ENCODE measurements at places on chromosomes 4 and X.

DNA sequence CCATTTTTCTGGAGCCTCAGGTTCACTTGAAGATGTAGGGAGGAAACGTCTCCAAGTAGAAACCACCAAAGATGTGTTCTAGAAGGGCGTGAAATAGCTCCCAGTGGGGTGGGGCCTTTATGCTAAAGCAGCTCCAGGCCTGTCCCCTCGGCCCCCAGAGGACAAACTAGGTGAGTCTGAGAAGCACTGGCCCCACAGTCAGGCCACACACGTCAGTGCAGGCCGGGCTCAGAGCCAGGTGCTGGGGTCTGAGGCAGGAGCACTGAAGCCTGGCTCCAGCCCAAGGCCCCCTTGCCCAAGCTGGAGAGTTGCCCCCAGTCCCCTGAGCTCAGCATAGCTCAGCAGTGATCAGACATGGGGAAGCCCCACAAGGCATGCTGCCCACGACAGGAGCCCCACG, 95.4 kb upstream of the PSAPL1 start:
- DNase-seq = no peak

DNA sequence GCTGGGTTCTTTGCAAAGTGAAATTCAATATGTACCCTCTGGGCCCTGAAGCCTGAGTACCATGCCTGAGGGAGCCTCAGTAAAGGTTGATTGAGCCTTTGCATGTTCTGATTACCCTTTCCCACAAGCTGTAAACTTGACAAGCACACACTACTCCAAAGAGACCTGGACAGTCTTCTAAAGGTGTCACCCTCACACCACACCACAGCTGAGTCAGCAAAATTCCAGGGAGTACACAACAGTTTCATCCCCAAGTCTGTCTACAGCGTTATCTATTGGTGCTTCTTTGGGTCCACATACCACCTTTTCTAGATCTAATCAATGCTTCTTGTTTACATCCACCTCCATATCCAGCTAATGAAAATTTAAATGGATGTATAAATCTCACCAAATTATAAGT, 180.8 kb downstream of the AMELX start:
- no peak for DNase-seq

DNA sequence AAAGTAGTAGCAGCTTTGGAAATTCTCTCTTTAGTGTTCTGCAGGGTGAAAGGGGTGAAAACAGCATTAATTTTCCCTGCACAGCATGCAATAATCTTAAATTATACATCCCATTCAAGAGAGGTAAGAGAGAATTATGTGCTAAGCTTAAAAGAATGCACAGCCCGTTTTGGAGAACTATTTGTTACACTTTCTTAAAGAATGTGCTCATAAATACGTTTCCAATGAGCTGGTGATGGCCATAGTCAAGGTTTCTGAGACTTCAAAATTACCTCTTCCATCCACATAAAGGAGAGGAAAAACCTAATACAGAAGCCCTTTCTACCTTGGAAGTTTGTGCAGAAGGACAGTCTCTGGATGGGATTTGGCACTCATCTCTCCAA, 766.7 kb upstream of the TENM3 start:
- no peak for DNase-seq

GRCh38 chr4:173367946-173368345, 2.8 kb upstream of the SAP30 start:
- DNase-seq = no peak

GRCh38 chrX:8201896-8202331, 30.8 kb upstream of the VCX2 start:
- no peak for DNase-seq

DNA sequence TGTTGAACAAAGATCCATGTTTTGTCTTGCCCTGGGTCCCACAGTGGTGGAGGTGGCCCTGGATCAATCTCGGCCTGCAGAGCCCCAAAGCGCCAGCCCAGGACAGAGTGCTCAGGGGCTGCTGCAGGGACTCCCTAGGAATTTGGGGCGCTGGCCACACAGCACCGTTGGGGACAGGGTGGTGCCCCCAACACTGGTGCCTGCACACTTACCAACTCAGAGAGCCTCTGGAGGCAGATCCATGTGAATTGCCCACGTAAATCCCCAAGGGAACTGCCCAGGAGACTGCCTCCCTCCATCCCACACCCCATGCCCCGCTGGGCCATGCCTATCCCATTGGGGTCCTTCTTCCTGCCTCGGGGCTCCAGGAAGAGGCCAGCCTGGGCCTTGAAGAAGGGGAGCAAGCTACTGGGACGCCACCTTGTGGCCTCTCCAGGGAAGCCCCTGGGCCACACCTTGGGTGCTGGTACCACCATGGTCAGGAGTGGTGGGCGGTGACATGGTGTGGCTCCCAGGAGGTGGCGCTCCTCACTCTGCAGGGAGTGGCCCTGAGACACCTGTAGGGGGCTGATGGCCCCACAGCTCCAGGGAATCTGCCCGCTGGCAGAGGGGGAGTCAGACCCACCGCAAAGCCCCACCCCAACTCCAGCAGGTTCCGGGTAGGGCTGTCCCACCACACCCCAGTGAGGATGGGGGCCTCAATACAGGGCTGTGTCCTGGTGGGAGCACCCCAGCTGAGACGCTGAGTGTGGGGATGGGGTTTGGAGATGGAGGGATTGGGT, 22.8 kb downstream of the CFAP99 start:
- peak; percentile 49 for DNase-seq

- no peak for DNase-seq
These were observed at the start of gene RXFP1 for GRCh38 chr4:158521484-158522088. Gene RXFP1 (plus strand): TSS chr4:158521882. CDS start chr4:158521977, 95 bp downstream.

DNA sequence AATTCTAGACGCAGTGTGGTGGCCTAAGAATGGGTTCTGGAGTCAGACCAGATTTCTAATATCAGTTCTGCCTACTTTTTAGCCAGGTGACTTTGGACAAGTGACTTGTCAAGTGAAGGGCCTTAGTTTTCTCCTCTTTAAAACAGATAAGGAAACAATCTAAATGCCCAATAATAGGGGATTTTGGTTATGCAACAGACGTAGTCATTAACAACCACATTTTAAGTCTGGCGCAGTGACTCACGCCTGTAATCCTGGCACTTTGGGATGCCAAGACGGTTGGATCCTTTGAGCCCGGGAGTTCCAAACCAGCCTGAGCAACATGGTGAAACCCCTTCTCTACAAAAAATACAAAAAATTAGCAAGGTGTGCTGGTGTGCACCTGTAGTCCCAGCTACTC, 2.1 kb upstream of the ZMYM3 start:
- DNase-seq = no peak

- DNase-seq = no peak
These were observed 262.6 kb downstream of the C4orf33 start for GRCh38 chr4:129358571-129358970.

Measured in GF-D8 (cell line).